ENCODE measurements at places on chromosomes 16 and 17. TPM values are rescaled to one million over a fixed set of nuclear protein-coding genes. Genes with fewer than 3 reads are reported as not detected.

PIGQ gene
- total RNA-seq = 7.6 TPM

ABCC12 gene
- total RNA-seq = not detected

GLIS2 gene
- 0.29 TPM for total RNA-seq

TUBB3 gene
- total RNA-seq = 304 TPM

CHST4 gene
- total RNA-seq = 0.19 TPM

ADGRG1 gene
- 1.3 TPM for total RNA-seq

CDH11 gene
- 56.6 TPM for total RNA-seq

SOST gene
- total RNA-seq = 4.2 TPM

SGSM2 gene
- 11.2 TPM for total RNA-seq

ZFP90 gene
- 7.2 TPM for total RNA-seq

- DNase-seq = peak; percentile 81
These were observed 9.4 kb upstream of the TOM1L1 start for GRCh38 chr17:54891176-54891821.

- peak; percentile 77 for DNase-seq
These were observed 173.6 kb downstream of the IRF8 start for GRCh38 chr16:86072328-86073102.

DNA sequence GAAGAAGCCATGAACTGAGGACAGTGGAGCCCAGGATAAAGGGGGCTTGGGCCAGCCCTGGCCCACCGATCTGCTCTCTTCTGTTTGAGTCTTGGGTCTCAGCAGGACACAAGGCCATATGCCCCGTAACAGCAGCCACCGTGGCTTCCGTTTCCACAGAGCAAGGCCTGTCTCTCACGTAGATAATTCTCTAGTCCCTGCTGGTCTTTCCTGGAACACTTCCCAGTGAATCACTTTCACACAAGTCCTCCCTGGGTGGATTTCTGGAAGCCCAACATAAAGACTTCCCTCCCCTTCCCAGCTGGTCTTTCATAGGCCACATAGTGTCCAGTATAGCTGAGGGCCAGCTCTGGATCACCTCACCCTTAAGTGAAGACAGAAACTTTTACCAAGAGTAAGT is 19.9 kb upstream of the C16orf78 start:
- no peak for DNase-seq

DNA sequence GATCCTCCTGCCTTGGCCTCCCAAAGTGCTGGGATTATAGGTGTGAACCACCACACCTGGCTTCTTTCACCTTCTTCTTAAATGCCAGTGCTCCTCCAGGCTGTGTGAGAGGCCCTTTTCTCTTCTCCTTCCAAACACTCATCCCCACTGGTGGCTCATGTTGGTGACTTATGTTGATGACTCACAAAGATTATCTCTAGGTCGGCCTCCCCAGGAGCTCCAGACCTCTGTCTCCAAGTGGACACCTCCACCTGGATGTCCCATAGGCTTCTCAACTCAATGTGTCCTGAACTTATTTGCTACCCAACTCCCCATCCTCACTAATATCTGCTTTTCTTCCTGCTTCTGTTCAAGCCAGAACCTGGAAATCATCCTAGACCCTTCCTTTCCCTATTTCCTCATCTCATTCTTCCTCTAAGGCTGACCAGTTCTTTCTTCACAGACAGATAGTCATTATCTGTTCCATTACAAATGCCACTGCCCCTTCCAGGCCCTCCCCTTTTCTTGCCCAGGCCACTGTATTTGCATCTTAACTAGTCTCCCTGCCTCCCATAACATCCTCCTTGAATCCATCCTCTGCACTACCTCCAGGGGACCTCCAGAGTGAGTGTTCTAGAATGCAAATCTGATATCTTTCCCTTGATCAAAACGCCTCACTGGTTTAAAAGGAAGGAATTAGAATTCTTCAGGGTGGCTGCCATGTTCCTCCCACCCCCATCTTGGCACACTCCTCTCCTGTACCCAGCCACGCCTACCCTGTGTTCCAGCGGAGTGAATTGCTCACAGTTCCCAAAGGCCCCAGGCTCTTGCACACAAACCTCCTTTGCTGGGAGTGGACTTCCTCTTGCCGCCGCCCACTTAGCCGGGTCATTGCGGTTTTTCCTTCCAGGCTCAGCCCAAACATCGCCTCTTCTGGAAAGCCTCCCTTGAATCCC is 34.8 kb upstream of the FBXO47 start:
- DNase-seq = peak; percentile 86

GRCh38 chr17:79988185-79988971 is 47.3 kb downstream of the TBC1D16 start:
- DNase-seq = peak; percentile 82

DNA sequence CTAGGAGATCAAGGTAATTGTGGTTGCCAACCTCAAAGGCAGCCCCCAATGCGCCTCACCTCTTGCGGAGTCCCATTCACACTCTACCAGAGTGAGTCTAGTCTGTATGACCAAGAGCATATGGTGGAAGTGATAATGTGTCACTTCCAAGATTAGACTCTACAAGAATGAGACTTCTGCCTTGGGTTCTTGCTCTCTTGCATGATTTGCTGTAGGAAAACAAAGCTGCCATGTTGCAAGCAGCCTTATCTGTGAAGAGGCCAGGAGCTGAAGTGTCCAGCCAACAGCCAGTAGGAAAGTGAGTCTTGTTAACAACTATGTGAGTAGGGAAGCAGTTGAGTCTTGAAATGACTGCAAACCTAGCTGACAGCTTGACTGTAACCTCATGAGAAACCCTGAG is 3.4 kb downstream of the TERF2 start:
- DNase-seq = no peak

DNA sequence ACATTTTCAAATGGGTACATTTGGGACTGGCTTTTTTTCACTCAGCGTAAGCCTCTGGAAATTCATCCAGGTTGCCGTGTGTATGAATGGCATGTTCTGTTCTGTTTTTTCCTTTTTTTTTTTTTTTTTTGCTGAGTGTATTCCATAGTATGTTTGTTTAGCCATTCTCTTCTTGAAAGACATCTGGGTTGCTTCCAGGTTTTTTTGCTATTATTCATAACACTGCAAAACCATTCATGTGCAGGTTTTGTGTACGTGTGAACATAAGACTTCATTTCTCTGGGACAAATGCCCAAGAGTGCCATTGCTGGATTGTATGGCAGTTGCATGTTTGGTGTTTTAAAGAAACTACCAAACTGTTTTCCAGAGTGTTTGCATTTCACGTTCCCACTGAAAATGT is 335.9 kb upstream of the TNRC6C start:
- no peak for DNase-seq

DNA sequence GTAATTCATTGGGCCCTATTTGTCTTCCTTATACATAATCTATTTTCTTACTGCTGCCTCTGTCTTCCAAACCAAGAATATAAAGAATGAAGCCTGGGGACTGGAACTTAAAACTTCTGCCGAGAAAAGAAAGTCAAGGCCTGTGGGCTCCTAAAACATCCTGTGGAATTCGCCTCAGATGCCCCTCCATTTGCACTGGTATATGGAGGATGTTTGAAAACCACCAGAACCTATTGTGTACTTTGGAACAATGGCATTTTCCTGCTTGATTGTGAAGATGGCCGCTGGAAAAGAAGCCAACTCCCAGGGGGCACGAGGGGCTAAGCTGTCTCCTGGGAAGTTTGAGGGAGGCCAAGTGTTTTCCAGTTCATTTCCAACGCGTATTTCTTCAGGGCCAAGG is 122.4 kb downstream of the WWOX start:
- no peak for DNase-seq

GRCh38 chr17:57871863-57872262 is 22.0 kb upstream of the MRPS23 start:
- DNase-seq = no peak

- DNase-seq = no peak
These were observed 24.4 kb downstream of the CNTNAP1 start for GRCh38 chr17:42706732-42707131.

DNA sequence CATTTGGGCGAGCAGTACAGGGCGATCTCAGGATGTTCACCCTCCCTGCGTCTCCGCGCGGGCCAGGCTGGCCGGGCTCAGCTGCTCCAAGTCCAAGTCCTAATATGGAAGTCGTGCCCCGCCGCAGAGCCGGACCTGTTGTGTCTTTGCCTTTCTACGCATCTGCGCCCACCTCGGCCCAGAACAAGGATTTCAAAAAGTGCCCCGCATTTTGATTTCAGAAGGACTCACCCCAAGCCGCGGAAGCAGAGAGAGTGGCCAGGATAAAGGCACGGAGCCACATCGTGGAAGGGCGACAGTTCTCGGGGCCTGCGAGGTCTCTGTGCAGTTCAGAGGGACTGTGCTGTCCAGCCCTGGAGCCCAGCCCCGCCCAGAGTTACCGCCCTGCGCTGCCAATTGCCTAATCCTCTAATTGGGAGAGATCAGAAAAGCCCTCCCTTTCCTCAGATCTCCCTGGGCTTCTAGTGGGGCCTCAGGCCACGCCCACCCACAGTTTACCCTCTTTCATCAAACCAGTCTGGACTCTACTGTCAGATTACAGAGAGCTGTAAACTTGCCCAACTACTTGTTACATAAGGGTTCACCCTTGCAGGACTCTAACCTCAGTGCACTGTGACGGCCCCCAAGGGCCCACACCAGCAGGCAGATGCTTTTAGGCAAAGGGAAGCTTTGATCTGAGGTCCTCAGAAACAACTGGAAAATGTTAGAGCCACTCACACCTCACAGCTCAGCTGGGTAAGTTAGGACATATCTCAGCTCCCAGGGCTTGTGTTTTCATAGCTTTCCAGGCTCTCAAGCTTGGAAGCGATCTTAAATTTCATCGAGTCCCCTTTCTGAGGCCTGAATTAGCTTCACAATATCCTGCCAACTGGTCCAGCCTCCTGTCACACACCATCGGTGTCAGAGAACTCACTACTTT is at the start of gene CES1:
Gene CES1 (minus strand): TSS at position 324 of the 919 bp plus-strand sequence. CDS start 41 bp downstream, at position 283.
- DNase-seq = no peak

- no peak for DNase-seq
These were observed 20.3 kb downstream of the PITPNA start for GRCh38 chr17:1542316-1542715.

GRCh38 chr16:87690911-87691685 is 74.7 kb downstream of the KLHDC4 start:
- no peak for DNase-seq

- no peak for DNase-seq
These were observed 43.5 kb downstream of the PKD1 start for GRCh38 chr16:2092256-2092620.

DNA sequence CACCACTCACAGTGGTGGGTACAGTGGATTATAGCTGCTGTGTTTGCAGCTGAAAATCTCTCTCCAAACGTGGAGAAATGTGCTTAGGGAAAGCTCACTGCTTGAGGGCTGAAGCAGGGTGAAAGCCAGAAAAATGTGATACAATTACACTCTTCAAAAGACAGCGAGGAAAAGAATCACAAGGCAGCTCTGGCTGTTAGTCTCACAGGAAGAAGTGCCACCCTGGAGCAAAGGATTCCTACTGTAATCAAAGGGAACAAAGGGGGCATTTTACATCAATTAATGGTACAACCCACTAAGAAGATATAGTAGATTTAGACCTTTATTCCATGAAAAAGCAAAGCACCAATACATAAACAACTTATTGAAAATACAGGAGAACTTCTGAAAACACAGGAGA is 48.1 kb upstream of the IRX5 start:
- DNase-seq = no peak

GRCh38 chr16:25996052-25996451 is 304.3 kb downstream of the HS3ST4 start:
- no peak for DNase-seq

- DNase-seq = no peak
These were observed 510.2 kb downstream of the CDH13 start for GRCh38 chr16:83136924-83137323.

DNA sequence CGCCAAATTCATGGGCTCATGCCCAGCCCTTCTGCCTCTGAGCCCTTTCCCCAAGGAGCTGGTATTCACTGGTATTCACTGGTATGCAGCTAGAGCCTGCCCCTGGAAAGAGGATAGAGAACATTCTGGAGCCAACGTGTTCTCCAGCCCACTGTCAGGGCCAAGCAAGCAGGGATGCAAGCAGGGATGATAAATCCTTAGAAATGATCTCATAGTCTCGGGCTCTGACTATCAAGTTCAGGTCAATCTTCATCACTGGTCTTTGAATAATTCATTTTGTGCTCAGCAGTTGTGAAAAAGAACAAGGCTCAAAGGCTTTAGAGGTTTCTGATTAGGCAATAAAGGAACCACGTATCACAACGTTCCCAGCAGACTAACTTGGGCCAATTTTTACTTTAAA is 57.3 kb downstream of the CACNG5 start:
- DNase-seq = no peak

- DNase-seq = no peak
These were observed 133.1 kb downstream of the ANKRD11 start for GRCh38 chr16:89357055-89357816.

DNA sequence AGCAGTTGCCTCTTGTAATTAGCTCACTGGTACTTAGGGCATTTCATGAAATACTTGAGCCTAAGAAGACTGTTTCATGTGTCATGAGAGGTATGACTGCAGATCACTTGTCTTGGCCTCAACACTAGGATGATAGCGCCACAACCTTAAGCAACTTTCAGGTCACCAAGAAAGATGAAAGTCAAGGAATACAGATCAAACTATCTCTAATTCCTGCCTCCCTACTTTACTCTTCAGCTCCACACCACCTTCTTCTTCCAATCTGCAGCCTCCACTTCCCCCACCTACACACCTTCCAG is 28.0 kb downstream of the GNA13 start:
- DNase-seq = no peak

- DNase-seq = no peak
These were observed 34.2 kb upstream of the NOS2 start for GRCh38 chr17:27834571-27834970.

GRCh38 chr16:78133919-78134318 is 34.5 kb downstream of the WWOX start:
- DNase-seq = no peak

- DNase-seq = no peak
These were observed 840 bp downstream of the MYO1C start for GRCh38 chr17:1491443-1492248.

DNA sequence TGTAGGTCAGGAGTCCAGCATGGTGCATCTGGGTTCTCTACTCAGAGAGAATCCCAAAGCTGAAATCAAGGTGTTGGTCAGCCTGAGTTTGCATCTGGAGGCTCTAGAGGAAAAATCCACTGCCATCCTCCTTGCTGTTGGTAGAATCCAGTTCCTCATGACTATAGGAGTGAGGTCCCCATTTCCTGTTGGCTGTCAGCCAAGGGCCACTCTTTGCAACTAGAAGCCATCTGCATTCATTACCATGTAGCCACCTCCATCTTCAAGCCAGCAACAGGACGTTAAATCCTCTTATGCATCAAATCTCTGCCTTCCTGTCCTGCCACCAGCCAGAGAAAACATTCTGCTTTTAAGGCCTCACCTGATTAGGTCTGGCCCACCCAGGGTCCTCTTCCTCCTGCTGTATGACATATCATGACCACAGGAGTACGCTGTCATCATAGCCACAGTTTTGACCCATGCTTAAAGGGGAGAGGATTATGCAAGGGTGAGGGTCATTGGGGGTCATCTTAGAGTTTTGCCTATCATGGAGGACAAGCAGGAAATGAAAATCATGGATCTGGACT is 40.5 kb downstream of the DNAH9 start:
- no peak for DNase-seq

DNA sequence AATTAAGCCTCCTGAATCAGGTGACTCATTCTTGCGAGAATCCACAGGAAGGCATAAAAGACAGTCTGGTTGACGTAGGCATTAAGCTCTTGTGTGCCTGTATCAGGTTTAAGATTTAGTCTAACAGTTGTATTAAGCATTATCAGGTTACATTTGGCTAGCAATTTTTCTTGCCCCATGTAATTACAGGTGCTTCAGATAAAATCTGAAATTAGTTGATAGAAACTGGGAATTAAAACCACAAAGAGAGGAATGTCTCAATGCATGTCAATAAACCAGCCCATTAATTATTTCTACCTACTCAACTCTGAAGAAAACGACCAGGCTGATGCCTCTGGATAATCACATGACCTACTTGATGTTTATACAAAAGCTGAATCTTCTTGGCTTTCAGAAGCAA is 217.2 kb downstream of the CA10 start:
- no peak for DNase-seq

Measured in H4 (cell line).